ENCODE measurements at places on chromosomes 11 and 22.

DNA sequence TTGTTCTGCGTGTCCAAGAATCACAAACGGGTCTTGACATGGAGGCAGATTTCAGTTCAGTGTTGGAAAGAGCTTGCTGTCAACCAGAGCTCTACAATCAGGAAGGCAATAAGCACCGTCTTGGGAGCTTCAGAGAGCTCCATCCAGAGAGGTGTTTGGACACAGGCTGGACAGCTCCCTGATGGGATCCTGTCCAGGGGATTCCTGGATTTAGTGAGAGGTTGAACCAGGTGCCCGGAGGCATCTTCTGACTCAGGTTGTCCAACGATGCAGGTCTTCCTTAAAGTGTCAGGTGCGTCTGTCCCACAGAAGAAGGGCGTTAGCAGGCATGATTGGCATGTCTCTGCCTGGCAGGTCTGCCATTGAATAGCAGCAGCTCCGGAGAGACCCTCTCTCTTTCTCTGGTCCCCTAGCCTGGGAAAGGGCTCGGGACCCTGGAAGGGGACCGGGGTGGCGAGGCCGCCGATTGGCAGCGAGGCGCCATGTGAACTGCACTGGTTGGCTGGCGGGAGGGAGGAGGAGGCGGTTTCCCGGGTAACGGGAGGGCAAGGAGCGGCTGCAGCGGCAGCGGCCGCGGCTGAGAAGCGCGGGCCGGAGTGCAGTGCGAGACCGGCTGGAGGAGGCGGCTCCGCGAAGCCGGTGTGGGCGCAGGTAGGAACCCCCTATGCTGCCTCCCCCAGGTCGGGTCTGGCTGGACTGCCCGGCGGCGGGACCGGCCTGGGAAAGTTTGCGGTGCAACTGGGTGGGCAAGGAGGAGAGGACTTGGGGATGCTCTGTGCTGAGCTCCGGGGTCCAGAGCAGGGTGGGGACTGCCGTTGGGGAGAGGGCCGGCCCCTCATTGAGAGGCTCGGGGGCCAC, 104.1 kb upstream of the E2F8 start:
- no peak for DNase-seq
- no peak overlapping the region for H3K27ac ChIP-seq
- no peak overlapping the region for H3K4me3 ChIP-seq
- H3K4me1 ChIP-seq, result peaks cover 6% of the 10 kb centered on the region
- H3K36me3 ChIP-seq, result no peaks in the 10 kb centered on the region

GRCh38 chr22:25057013-25057881, 104.7 kb downstream of the KIAA1671 start:
- peaks cover 45% of the 10 kb centered on the region for H3K4me1 ChIP-seq
- H3K27me3 ChIP-seq, result no peaks in the 10 kb centered on the region
- no peaks in the 10 kb centered on the region for H3K36me3 ChIP-seq
- H3K27ac ChIP-seq, result peak overlapping the region; percentile 27
- DNase-seq, result peak; percentile 81

DNA sequence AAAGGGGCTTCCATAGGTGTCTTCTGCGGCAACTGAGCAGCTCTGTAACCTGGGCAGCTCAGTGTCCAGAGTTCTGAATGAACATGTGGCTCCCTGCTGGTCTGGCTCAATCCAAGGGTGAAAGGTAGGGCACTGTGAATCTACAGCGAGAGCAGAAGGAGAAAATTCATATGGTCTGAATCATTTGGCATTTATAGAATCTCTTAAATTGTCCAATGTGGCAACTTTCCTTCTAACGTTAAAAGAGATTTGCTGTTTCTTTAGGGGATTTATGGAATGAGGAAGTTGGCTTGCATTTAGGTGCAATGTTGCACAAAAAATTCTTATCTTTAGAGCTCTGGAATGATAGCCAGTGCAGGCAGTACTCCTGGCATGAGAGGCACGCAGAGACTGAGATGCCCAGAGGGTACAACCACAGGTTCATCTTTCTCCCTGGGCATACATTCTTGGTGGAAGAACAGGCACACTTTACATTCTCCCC, 17.0 kb downstream of the ATXN10 start:
- no peak for DNase-seq
- H3K27ac ChIP-seq, result no peak overlapping the region
- no peaks in the 10 kb centered on the region for H3K27me3 ChIP-seq
- H3K4me1 ChIP-seq, result peaks cover 17% of the 10 kb centered on the region
- peaks cover 4% of the 10 kb centered on the region for H3K36me3 ChIP-seq

DNA sequence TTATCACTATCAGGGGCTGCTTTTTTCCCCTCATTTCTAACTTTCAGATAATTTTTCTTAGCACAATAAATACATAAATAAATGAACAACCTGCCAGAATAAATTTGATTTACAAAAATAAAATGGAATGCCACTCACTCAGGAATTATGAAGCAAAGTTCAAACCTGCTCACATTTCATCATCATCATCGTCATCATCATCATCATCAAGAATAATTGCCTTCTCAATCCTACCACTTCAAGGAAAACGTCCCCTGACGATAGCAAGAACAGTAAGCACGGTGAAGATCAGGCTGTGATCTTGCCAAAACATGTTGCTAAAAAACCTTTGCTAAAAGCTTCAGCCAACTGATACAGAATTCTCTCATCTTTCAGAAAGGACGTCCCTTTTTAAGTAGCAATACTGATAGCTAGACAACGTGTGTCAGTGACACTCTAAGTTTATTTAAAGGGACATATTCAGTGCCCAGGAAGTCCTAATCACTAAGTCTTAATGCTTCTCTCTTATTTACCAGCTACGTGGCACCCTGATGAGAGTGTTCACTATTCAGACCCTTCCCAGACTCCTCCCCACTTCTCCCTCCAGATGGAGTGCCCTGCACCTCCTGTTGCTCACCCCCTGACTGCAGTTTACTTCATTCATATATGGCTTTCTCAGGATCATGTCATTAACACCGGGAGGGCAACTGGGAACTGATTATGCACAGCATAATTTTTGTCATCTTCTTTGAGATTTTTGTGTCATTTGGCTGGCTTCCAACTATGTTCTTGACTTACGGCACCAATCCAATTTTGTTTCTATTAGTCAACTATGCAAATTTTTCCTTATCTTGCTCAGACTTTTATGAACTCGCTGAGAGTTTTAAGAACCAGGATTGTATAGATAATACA, 200.1 kb upstream of the GUCY1A2 start:
- DNase-seq, result no peak
- no peaks in the 10 kb centered on the region for H3K27me3 ChIP-seq
- H3K4me1 ChIP-seq, result no peaks in the 10 kb centered on the region
- no peak overlapping the region for H3K4me3 ChIP-seq
- no peak overlapping the region for H3K27ac ChIP-seq

DNA sequence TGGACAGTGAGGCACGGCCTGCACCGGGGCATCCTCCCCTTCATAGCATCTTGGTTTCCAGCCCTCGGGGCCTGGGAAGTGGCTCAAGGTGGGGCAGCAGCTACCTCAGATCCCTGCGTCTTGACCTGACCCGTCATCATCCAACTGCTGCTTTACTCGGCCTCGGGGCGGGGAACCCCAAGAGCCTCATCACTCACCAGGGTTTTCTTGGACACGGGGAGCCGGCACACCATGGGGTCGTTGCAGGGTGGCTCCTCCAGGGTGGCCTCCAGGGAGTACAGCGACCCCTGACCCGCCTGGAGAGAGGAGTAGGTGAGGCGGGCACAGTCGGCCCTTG, 651 bp downstream of the CTSF start:
- no peaks in the 10 kb centered on the region for H3K36me3 ChIP-seq
- no peaks in the 10 kb centered on the region for H3K27me3 ChIP-seq
- peak overlapping the region; percentile 20 for H3K4me3 ChIP-seq
- no peak overlapping the region for H3K27ac ChIP-seq

Data from natural killer cell treated with Interleukin-12 subunit alpha and Interleukin-12 subunit beta and Interleukin-15 and Interleukin-18, amount 100 ng/mL, for 72 hours (primary cell).